Panc1 (cell line): ENCODE measurements at places on chromosomes 11 and 22.

DNA sequence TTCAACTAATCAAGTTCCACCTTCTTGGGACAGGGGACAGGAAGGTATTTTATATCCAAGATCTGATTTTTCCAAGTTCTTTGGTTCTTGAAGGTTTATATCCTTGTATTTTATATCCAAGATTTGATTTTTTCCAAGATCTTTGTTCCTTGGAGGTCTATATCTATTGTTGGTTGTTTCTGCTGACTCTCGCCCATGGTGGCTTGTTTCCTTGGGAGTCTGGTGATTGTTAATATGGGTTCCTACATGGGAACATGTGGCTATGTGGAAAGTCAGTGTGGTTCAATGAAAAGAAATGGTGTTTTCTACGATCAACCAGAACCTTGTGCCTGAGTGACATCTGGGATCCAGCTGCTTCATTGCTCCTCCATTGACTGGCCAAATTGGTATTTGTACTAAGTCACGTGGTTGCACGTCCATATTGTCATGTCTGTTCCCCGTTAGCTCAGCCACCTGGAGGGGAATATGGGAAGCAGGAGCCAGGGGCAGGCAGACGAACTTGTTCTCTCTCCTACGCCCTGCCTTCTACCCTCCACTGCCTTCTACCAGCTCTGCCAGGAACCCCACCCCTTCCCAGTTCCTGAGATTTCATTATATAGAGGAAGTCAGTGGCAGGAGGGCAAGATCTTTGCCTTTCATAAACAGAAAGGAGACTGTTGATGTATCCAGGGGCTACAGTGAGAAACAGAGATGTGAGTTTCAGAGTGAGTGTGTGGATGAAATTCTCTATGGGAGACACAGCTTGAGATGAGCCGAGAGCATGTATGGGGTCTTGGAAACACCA, 11.1 kb upstream of the CSF2RB start:
- DNase-seq: no peak

DNA sequence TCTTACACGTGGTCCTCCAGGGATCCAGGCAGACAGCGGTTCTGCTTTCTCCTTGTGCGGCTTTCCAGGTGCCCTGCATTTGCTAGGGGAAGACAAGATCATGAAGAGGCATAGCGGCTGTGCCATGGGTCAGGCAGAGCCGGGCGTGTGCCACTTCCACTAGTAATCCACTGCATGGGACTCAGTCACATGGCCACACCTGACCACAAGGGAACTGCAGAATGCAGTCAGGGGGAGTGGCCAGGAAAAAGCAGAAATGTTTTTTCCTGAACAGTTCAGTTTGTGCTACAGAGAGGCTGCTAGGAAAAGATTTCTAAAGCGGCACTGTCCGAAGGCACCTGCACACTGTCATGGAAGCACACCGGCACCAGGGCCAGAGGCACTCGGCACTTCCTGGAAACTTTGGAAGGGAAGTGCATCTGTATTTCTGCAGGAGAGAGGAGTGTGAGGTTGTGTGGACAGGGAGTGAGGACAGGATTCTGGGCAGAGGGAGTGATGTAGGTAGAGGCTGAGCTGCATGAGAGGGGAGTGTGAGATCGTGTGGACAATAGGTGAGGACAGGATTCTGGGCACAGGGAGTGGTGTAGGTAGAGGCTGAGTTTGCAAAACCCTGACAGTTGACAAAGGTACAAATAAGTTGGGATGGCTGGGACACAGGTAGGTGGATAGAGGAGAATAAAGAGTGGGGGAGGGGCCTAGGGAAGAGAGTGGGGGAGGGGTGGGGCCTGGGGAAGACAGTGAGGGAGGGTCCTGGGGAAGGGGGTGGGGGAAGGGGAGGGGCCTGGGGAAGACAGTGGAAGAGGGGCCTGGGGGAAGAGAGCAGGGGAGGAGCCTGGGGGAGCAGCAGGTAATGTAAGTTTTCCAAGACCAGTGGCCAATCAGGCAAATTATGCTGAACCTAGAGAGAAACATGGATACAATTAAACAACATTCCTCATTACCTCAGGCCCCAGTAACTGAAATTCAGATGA, 1436.3 kb downstream of the TBC1D22A start:
- no peak for DNase-seq

DNA sequence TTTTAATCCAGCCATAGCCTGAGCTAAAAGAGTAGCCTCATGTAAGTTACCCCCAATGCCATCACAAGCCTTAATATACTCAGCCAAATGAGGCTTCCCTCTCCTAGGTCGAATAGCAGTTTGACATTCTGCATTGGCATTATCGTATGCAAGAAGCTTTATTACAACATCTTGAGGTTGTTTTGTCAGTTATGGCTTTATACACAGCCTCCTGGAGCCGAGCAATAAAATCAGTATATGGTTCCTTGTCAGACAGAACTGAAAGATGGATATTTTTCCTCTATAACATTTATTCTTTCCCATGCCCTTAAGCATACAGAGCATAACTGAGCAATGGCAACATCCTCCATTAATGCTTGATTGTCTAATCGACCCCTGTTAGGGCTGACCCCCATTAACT, 5.4 kb upstream of the DNAJB13 start:
- DNase-seq: no peak

DNA sequence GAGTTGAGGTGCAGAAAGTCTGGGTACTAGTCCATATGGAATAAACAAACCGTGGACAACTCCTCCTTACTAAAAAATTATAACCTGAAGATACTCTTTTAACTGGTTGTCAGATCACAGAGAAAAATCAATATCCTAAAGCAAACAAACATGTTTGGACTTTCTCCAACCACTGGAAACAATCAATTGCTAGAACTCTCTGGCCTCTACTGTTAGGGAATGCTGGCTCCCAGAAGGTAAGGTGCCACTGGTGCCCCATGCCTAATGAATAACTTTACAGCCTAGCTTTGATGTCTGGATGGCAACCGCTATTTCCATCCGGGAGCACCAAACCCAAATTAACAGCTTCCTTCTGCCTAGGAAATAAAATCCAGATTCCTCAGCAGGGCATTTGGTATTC, 74.5 kb downstream of the AMBRA1 start:
- DNase-seq: no peak

DNA sequence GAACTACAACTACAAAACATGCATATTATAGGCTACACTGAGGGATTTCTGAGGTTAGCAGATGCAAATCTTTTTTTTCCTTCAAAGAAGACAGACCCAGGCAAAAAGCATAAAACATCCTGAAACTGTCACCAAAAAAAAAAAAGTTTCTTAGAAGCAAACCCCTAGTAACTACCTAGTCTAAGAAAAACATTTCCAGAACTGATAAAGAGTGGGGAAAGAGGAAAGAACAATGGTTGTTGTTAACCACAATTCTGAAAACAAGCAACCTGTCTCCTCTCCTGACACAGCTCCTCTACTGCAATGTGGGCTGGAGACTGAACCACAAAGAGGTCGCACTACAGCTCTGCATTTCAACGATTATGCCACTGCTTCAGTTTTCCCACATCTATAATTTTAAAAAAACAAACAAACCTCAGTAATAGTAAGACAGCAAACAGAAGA, 15.0 kb downstream of the DENND5A start:
- DNase-seq: no peak

DNA sequence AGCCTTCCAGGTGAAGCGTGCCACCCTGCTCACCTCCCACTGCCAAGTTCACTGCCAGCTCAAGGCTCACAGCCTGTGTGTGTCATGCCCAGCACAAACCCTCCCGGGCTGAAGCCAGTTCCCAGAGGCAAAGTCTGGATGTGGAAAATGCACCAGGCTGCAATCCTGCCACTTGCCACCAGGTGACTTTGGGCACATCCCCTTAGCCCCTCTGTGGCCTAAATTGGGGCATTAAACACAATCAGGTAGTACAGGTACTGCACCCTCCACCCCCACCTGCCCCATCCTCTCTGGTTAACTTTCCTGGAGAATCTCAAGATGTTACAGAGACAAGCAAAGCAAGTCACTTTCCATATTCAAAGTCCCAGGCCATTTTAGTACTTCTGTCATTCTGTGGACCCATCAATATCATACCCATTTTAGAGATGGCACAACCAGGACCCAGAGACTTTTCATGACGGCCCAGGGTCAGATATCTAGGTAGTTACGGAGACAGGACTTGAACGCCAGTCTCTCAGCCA, 1.8 kb upstream of the RASD2 start:
- no peak for DNase-seq

DNA sequence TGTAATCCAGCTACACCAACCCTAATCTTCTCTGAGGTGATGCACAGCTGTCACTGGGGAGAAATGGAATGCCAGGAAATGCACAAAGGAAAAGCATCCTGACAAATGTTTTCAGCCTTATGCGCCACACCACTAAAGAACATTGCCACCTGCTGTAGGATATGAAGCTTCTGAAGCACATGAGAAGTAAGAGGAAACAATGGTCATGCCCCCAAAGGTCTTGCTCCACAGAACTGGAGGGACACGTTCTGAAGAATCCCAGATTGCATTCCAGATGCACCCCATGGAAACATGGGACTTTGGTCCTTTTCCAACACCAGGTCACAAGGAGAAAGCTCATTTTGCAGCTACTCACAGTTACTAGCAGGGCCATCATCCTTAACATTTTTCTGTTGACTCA, 48.7 kb upstream of the ZBED5 start:
- DNase-seq: no peak

DNA sequence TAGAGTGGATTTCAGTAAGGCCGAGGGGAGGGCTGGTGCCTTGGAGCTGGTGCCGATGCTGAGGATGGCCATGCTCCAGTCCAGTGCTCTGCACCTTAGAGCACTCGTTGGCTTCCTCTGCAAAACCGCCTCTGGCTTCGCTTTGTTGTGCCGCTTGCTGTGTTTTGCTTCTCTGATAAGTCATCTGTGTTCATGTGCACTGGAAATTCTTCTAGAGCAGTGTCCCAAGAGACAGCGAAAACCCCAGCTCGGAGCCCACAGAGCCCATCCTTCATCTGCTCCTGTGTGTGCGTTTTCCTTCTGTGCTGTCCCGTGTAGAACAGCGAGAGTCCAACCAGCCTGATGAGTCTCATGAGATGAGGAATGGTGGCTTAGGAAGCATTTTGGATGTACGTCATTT, 12.1 kb downstream of the FAM118A start:
- no peak for DNase-seq

DNA sequence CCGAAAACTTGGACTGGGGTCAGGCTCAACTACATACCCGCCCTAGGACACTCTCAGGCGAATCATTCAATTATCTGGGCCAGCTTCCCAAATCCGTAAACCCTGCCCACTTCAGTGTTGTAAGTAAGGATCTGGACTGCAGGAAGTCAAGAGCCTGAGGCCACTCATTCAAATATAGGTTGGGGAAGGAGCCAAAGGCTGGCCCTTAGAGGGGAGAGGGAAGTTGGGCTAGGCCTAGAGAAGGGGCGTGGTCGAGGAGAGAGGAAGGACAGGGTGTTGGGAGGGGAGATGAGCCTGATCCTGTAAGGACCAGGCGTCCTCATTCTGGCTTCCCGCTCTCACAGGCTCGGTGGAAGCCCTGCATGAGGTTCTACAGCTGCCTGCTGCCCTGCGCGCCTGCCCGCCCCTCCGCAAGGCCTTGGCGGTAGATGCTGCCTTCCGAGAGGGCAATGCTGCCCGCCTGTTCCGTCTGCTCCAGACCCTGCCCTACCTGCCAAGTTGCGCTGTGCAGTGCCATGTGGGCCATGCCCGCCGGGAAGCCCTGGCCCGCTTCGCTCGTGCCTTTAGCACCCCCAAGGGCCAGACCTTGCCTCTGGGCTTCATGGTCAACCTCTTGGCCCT, 3.0 kb downstream of the SAC3D1 start:
- no peak for DNase-seq

GRCh38 chr22:29313576-29314466, 1.7 kb downstream of the RASL10A start:
- DNase-seq: no peak

- DNase-seq: no peak
Measured at GRCh38 chr22:48089601-48090331, 1327.3 kb downstream of the TBC1D22A start.

- DNase-seq: no peak
Measured at GRCh38 chr11:10941414-10941813, 83.6 kb upstream of the ZBED5 start.

GRCh38 chr11:1127664-1128162, 30.0 kb upstream of the MUC5AC start:
- DNase-seq: no peak

GRCh38 chr11:113685654-113686359, 20.3 kb downstream of the TMPRSS5 start:
- DNase-seq: no peak

DNA sequence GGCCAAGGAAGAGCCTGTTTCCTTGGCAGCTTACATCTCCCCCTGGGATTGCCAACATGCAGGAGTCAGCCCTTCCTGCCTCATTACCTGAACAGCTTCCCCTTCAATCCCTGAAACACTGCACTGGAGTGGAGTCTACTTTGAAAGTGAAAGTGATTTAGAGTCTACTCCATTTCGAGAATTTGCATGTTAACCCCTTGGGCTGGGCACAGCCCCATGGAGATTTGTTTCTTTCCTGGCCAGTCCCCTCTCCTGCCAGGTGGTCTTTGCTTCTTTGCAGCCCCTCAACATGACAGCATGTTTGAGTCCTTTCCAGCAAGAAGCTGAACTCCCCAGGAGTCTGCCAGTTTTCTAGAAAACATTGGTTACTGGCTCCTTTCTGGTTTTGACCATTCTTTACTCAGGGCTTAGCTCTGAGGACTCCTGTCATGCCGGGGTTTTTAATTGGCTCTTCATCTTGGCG, 59.9 kb downstream of the TRAF6 start:
- DNase-seq: no peak

DNA sequence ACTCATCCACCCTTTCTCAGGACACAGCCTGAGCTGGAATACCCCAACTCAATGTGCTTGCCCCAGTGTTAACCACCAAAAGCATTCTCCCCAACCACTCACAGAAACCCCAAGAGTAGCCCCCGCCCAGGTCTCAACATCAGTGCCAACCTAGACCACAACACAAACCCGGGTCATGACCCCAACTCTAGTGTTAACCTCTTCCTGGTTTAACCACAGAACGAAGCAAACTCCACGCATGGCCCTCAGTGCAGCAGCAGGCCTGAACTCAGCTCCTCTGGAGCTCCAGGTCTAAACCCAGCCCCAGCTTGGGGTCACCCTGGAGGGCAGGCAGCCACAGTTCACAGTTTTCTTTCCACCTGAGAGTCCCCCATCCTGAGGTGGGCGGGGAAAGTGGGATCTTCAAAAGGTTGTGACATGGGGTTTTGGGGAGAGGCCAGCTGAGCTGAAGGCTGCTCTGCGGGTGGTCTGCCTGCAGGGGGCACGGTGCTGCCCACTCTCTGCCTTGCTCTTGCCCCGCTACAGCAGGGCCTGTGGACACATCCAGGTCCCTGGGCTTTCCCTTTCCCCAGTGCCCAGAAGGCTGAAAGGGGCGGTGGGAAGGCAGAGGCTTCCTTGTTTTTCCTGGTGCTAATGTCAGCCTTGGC, 37.9 kb downstream of the NECTIN1 start:
- no peak for DNase-seq

DNA sequence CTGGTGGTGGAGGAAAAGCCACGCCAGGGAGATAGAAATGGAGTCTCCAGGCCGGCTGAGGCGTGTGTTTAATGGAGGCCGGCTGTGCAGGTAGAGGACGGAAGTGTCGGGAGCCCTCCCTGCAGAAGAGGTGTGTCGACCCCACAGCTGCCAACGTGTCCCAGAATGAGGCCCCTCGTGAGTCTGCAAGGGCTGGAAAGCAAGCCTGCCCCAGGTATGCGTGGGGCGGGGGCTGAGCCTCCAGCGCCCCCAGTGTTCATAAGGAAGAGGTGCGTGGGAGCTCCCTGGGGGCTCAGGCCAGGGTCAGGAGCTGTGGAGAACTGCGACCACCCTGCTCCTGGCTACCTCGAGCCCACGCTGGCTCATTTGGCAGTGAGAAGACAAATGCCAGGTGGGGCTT, 38.0 kb upstream of the JAM3 start:
- no peak for DNase-seq

GRCh38 chr11:45053736-45054446, 92.5 kb upstream of the PRDM11 start:
- DNase-seq: no peak
